Activated T-cell treated with anti-CD3 and anti-CD28 coated beads, Interleukin-2, amount 50 U/mL, for 48 hours (primary cell): ENCODE measurements at places on chromosomes 13 and 19.

DNA sequence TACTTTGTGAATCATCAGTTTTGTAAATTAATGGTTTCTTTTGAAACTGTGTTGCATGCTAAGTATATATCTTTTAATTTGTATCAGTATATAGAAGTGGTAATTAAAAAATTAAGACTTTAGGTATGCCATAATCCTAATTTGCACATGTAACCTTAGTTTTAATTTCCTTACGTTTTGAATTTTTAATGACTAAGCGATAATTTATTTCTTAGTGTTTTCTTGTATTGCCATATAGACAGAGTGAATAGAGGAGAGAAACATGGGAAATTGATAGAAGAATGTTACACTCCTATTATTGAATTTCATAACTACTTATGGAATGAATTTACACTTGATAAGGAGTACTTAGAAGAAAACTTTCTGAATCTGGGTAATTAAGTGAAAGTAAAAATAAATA is 29.5 kb downstream of the LPAR6 start:
- no peak for DNase-seq

DNA sequence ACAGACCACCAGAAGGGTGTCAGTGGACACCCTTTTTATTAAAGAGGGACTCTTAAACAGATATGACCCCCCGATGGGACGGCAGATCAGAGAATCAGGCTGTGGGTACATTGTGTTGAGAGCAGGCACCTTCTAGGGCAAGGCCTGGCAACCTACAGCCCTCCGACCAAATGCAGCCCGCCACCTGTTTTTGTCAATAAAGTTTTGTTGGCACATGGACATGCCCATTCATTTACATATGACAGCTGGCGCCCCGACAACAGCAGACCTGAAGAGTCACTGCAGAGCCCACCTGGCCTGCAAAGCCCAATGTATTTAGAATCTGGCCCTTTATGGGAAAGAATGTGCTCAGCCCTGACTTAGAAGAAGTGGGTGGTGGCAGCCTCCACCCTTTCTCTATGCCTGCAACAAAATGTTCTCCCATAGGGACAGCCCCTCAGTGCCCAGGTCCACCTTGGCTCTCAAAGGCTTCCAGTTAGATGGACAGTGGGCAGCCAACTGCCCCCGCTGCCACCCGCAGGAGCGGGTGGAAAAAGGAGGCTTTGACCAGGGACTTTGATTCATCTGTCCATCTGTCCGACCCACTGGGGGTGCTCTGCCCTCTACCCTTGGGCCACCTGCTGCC is 184.9 kb downstream of the PTPRS start:
- DNase-seq = no peak

DNA sequence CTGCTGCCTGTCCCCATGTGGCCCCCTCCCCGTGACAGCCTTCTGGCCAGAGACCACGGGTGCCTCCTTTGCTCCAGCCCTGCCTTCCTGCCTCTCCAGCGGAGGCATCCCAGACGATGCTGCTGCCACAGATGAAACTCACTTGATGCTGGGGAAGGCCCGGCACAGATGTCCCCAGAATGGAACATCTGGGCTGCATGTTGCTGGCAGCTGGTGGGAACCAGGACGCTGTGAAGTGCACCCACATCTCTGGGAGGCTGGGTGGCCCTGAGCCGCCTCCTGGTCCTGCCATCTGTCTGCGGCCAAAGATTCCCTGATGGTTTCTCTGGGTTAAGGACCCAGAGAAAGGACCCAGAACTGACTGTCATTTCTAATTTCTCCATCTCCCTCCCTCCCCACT is 51.9 kb upstream of the PTPRS start:
- DNase-seq = no peak

- no peak for DNase-seq
These were observed 11.8 kb upstream of the PRR20A start for GRCh38 chr13:57128909-57129308.

- no peak for DNase-seq
These were observed 1.4 kb upstream of the MEGF8 start for GRCh38 chr19:42323852-42324654.

DNA sequence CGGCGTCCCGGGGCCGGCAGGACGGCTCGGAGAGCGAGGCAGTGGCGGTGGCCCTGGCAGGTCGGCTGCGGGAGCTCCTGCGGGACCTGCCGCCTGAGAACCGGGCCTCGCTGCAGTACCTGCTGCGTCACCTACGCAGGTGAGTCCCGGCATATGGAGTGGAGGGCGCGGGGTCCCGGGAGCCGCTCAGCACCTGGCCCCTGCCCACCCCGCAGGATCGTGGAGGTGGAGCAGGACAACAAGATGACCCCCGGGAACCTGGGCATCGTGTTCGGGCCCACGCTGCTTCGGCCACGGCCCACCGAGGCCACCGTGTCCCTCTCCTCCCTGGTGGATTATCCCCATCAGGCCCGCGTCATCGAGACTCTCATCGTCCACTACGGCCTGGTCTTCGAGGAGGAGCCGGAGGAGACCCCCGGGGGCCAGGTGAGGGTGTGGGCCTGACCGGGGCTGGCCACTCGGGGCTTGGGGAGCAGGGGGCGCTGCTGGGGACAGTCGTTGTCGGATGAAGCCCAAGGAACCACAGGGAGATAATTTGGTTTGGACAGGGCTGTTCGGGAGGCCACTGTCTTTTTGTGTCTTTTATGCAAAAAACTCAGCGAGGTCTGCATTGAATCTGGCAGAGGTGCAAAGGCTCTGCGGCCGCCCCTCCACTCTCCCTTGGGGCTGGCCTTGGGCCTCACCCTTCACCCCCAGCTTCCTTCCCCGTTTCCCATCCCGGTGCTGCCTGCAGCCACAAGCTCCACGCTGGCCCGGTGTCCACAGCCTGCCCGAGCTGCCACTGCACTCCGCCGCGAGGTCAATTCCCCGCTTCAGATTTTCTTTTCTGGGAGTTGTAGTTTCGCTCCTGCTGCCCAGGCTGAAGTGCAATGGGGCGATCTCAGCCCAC is 12.0 kb downstream of the POLR2E start:
- DNase-seq = peak; percentile 18

DNA sequence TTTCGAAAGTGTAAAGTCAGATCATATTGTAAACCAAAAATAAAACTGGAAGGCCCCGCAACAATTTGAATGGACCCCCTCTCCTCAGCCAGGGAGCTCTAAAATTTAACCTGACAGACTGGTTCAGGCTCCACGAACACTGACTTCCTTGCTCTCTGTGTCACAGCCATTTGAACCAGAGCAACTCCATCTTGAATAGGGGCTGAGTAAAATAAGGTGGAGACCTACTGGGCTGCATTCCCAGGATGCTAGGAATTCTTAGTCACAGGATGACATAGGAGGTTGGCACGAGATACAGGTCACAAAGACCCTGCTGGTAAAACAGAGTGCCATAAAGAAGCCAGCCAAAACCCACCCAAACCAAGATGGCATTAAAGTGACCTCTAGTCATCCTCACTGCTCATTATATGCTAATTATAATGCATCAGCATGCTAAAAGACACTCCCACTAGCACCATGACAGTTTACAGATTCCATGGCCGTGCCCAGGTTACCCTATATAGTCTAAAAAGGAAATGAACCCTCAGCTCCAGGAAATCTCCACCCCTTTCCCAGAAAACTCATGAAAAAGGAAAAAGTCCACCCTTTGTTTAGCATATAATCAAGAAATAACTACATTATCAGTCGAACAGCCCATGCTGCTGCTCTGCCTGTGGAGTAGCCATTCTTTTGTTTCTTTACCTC is 43.1 kb downstream of the RFXAP start:
- DNase-seq = no peak

GRCh38 chr13:37597477-37598025 is 1.0 kb downstream of the POSTN start:
- no peak for DNase-seq

DNA sequence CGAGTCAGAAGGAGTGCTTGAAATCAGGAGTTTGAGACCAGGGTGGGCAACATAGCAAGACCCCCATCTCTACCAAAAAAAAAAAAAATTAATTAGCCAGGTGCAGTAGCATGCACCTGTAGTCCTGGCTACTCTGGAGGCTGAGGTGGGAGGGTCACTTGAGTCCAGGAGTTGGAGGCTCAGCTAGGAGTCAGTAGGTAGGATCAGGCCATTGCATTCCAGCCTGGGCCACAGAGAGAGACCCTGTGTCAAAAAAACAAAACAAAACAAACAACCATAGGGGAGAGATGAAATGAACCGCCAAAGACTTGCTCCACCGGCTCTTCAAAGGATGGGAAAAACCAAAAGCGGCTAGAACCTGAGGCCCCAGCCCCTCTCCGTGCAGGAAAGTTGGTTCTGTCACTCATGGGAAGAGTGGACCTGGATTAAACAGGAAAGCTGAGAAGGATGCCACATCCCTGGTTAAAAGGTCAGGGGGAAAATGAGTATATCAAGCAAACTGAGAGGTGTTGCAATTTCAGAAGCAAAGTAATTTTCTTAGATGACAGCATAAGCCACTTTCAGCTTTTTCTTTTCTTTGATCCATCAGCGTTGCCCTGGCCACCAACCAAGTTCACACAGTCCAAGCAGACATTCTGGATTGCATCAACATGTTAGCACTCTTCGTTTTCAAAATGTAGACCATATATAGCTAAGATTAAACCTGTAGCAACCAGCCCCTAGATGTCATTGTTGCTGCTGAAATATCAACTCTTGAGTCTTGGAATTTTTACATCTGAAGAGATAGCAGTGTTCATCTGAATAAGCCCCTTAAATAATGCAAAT is 8.9 kb upstream of the ZNF507 start:
- DNase-seq = no peak

DNA sequence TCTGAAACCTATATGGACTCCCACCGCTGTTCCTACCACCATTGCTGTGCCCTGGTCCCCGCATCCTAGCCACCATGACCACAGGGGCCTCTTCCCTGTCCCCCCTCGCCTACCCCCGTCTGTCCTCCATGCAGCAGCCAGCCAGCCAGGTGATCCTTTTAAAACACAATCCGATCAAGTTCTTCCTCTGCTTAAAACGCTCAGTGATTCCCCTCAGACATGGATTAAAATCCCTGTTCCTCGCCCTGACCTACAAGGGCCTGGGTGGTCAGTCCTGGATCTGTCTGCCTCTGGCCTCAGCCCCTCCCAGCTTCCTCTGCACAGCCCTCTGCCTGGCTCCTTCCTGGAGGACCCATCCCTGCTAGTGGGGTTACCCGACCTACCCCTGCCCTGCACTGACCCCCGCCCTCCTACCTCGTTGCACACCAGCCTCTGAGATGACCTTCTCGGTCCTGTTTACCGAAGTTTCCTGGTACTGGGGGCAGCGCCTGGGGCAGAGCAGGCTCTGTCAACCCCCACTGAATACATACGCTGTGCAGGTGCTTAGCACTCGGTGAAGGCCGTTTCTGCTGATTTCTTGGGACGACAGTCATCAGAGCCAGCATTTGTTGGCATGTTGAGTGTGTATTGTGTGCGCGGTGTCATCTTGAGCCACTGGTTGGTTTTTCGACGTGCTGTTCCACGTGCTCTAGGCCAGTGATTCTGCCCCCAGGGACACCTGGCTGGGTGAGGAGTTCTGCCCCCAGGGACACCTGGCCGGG is 14.7 kb upstream of the LENG8 start:
- DNase-seq = no peak

DNA sequence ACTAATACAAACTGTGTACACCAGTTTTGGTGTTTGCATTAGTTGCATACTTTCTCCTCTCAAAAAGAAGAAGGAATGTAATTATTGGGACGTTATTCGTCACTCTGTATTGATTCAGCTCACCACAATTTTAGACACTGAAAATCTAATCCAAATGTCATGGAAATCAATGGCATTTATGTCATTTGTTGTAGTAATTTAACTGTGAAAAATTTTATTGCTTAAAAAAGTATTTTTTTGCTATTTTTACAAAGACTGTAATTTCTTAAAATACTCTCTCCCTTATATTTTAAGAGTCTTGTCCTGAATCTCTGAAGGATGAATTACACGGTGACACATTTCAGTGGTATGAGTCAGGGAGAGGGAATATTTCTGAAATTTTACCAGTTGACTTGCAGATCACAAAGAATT is 2117.6 kb downstream of the PCDH9 start:
- no peak for DNase-seq

DNA sequence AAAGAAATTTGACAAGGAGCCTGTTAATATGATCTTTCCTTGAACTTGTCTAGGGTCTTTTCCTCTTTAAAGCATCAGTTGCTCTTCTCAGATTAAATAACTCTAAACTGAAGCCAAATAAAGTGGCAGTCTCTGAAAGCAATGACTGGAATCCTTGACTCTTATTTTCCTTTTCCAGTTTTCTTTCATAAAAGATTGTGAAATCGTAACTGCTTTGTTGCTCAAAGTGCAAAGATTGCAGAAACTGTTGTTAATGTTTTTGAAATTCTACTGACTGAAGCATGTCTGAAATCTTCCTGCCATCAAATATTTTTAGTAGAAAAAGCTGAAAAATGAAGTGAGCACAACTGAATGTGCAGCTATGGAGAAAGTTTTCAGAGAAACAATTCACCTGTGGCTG is 1.9 kb downstream of the NHLRC3 start:
- no peak for DNase-seq

- no peak for DNase-seq
These were observed 696.2 kb upstream of the GPC6 start for GRCh38 chr13:92530364-92530763.

- no peak for DNase-seq
These were observed 104.8 kb downstream of the ZNF536 start for GRCh38 chr19:30476997-30477396.

DNA sequence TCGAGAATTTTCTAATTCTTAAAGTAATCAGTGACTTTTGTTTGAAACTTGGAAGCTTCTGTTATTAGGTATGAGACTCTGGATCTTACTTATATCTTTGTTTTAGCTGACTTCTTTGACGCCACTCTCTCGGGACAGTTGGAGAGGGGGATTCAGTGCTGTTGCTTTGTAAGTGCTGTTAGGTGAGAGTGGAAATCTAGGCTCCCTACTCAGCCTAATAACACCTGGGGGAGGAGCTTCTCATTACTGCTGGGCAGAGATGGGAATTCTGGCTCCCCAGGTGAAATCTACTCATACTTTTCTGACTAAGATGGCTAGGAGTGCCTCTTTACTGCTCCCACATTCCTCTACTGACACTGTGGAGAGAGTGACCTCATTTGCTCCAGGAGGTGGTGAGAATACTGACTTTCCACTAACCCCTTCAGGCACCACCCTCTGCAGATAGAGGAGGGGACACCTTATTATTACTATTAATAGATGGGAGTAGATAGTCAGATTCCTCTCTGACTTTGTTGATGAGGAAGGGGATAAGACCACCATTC is 324.9 kb upstream of the SPRY2 start:
- DNase-seq = no peak

GRCh38 chr13:103184413-103184812 is 118.2 kb upstream of the SLC10A2 start:
- no peak for DNase-seq

- no peak for DNase-seq
These were observed 1387.2 kb downstream of the OLFM4 start for GRCh38 chr13:54415753-54416366.

DNA sequence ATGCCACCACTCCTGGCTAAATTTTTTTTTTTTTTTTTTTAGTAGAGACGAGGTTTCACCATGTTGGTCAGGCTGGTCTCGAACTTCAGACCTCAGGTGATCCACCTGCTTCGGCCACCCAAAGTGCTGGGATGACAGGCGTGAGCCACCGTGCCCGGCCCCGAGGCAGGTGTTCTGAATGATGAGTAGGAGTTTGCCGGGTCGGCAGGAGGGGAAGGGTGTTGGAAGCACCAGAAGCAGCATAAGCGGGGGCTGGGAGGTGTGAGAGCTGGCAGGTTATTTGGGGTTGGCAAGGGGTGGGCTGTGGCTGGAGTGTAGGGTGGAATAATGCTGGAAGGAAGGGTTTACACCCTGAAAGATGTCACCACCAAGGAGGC is 1.8 kb downstream of the SPPL2B start:
- DNase-seq = no peak
